ENCODE measurements at places on chromosomes 7 and 10. TPM values are rescaled to one million over a fixed set of nuclear protein-coding genes. Genes with fewer than 3 reads are reported as not detected.

The MEOX2 gene
- not detected for total RNA-seq

The BAIAP2L1 gene
- 25.9 TPM for total RNA-seq

The CPXM2 gene
- total RNA-seq: 1.9 TPM

The ZNF804B gene
- not detected for total RNA-seq

The ADCY1 gene
- total RNA-seq: 21.6 TPM

The TDRD1 gene
- not detected for total RNA-seq

The OR2A12 gene
- not detected for total RNA-seq

The POU6F2 gene
- 1.9 TPM for total RNA-seq

The LIPJ gene
- total RNA-seq: not detected

The KCNMA1 gene
- total RNA-seq: 2.0 TPM

Measured in H9 (cell line).